WTC11 (cell line): ENCODE measurements at places on chromosomes 5 and 9. TPM values are rescaled to one million over a fixed set of nuclear protein-coding genes. Genes with fewer than 3 reads are reported as not detected.
A peak's percentile ranks its signal among the peaks of the same experiment; 100 is the strongest.

DNA sequence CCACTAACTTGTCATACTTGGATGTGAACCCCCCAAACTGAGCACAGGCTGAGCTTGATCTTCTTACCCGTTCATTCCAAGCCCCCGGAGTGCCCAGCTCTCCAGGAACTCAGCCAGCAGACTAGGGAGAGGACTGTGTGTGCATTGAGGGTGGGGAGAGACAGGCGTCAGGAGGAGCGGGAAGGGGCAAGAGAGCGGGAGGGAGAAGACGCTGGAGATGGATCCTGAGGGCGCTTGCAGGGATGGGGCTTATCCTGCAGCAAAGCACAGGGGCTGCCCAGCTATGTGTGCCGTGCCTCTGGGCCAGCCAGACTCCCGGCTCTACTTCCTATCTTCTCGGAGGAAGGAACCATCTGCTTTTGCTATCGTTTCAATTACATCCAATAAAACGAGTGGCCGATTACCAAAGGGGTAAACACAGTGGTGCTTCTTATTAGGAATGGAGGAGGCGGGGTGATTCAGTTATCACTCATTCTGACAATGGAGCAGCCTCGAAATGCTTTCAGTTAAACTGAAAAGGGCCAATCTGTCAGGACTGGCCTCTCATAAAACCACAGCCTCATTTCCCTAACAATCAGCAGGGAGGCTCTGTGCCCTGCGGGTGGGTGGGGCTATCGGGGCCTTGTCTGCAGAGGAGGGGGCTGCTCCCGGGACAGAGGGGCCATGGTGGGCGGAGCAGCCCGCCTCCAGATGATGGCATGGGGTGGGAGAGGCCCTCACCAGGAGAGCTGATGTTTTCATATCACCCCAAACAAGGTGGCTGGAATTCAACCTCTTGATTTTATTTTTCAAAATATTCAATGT lies 168.2 kb downstream of the DAB2IP start:
- DNase-seq: peak; percentile 58

GRCh38 chr9:20808002-20808401 lies 123.9 kb downstream of the FOCAD start:
- DNase-seq: no peak

Gene SGCD
- total RNA-seq: 0.07 to 0.33 TPM (median 0.32 TPM) in 3 replicates

Gene CTXN3
- total RNA-seq: not detected in 3 replicates

Gene GPR150
- total RNA-seq: 0.09 to 0.13 TPM (median 0.11 TPM) in 3 replicates

Gene CCNO
- total RNA-seq: 0.14 to 0.44 TPM (median 0.24 TPM) in 3 replicates

Gene SPINK13
- 0.17 TPM in 1 of 3 replicates, not detected in the others for total RNA-seq

Gene SELENOP
- 13.2 to 18.0 TPM (median 17.4 TPM) in 3 replicates for total RNA-seq
